ENCODE measurements at places on chromosomes 7 and 10.

DNA sequence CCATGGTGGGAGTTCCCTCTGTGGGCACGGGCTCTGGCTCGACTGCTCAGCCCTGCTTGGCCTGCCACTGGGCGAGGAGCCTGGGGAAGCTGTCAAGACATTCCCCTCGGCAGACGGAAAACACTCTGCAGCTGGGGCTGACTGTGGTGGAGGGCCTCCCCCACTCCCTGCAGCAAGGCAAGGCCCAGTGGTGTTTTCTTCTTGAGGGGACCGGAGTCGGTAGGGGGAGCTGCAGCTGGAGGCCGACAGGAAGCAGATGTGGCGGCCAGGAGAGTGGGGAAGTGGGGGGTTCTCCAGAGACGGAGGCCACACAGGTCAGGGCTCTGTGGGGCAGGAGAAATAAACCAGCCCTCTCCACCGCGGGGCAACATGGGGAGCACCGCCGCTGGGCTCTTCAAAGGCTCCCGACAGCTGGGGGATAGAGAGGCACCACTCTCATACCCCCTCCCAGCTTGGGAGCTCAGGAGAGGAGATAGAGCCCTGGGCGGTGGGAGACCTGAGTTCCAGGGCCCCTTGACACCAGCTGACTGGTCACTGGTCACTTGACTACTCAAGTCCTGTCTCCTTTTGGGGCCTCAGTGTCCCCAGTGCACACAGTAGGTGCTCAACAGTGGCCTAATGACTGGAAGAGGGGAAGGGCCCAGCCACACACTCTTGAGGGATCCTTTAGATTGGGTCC, 43.4 kb downstream of the PPIF start:
- no peak for DNase-seq

DNA sequence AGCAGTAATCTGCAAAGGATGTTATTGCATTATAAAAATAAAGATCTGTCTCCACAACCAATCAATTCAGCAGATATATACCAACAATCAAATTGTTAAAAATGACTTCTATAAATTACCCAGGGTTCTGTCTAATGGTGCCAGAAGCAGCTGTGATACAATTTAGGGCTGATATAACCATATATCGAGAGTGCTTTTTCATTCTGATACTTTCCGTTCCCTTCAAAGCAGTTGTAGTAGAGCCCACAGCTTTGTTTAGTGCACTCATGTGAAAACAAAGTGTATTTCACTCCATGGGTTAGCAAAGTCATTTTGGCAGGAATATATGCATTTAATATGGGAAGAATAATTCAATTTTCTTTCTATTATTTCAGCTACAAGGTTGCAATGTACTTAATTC, 83.1 kb upstream of the CHCHD3 start:
- DNase-seq = no peak

DNA sequence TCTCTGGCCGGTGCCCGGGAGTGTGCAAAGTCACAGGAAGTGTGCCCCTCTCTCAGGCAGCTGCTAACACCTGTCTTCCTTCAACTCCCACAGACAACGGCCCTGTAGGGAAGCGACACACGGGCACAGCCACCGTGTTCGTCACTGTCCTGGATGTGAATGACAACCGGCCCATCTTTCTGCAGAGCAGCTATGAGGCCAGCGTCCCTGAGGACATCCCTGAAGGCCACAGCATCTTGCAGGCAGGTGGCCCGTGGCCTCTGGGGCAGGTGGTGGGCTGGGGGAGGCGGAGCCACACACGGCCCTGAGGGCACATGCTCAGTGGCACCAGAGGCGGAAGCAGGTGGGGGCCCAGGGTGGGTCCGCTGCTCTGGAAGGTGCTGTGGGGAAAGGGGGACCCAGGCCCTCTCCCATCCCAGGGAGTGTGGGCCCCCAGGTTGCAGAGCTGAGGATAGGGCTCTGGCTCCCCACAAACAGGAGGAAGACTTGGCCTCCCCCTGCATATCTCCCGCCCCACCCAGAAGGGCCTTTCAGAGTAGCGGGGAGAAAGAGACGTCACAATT, 6.9 kb downstream of the C10orf105 start:
- DNase-seq = no peak

- DNase-seq = no peak
These were observed 280.2 kb downstream of the GRID1 start for GRCh38 chr10:86086418-86086817.

DNA sequence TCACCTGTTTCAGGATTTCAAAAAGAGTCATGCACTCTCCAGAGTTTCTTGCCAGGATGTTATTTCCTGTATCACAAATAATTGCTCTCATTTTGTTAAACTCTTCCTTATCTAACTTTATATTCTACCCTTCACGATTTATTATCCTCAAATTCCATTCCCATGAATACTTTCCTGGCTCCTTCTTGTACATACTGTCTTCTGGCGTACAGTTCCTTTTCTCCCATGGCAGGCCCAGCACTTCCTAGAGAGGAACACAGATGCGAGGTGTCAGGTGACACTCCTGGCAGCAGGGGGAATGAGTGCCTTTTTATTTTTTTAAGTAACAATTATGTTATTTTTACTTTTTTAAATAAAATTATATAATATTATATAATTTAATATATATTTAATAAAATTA, 411.9 kb downstream of the TFEC start:
- DNase-seq = no peak

DNA sequence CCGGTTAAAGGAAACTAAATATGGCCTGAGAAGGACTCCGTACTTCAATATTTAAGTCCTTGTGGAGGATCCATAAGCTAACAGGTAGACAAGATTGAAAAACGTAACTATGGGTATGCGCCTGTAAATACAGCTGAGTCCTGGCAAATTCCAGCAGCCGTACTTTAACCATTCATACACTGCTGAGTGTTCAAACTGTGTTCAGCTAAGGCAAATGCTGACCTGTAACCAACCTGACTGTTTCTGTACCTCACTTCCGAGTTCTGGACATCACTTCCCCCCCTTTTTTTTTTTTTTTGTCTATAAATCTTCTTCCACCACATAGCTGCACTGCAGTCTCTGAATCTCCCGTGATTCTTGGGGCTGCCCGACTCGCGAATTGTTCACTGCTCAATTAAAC, 69.1 kb downstream of the SRPK2 start:
- no peak for DNase-seq

DNA sequence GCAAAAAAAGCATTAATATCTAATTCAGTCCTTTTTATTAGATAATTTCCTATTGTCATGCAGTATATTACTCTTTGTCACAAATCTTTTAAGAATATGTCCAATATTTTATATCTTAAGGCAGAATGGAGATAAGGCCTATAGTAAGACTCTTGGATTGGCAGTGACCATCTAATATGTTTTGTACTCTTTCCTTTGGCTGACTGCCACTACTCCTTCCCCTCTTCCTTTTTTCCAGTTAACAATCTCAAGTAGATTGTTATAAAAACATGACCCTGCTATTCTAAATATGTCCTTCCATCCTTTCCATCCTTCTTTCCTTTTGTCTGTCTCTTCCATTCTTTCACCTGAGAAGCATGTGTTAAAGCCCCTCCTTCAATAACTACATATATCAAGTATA, 92.8 kb upstream of the TMEM168 start:
- DNase-seq = no peak

GRCh38 chr10:99781734-99782429, 558 bp upstream of the ABCC2 start:
- DNase-seq = no peak

DNA sequence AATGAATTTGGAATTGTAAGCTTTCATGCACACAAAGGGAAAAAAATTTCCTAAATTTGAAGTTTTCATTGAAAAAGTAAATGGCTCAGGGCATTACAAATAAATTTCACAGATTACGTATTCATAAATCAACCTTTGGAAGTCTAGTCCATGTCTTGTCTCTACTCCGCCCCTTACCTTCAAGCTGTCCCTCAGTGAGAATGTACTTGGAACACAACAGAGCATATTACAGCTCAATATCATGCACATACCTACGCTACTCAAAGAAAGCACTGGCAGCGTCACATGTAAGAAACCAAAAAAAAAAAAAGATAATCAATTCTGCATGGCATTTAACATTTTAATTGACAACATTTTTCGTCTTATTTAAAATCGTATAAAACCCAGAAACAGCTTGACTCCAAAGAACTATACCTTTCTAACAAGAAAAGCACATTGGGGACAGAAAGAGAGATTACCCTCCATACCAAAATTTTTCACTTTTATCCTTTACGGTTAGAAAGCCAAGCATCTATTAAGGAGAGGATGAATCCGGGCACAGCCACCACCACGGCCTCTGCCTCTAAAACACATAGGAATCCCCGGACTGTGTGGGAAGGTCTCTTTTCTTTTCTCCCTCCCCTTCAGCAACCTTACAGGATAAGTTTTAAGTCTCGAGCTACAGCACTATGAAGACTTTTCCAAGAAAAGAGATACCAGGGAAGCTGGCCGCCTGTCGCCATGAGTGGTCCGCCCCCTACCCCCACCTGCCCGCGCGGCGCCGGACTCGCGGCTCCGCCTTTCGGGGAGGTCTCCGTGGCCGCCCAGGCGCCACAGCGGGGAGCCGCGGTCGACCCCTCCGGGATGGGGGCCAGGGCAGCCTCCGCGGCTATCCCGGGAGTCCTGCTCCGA, 1.1 kb downstream of the JMJD1C start:
- DNase-seq = peak; percentile 1

DNA sequence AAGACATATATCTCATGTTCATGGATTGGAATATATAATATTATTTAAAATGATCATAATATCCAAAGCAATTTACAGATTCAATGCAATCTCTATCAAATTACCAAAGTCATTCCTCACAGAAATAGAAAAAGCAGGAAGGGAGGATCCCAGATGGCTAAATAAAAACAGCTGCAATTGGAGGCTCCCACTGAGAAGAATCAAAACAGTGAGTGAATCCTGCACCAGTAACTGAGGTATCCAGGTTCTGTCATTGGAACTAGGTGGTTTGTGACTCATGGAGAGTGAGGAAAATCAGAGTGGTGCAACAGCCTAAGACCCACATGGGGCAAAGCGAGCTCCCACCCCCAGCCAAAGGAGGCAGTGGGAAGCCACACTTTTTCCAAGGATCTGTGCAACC, 128.4 kb downstream of the MTERF1 start:
- DNase-seq = no peak

DNA sequence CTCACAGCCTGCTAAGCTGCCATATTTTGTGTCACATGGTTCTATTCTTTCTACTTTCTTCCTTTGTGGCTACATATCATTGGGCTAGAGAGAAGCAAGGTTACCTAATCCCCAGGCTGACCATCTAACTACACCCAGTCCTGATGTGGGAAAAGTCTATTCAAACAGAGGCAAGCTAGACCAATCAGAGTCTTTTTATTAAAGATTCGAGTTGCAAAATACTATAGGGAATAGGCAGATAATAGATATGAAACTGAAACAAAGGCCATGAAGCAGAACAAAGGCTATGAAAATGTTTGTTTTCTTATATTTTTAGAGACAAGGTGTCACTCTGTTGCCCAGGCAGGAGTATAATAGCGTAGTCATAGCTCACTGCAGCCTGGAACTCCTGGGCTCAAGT, 36.7 kb downstream of the MTERF1 start:
- DNase-seq = no peak

- DNase-seq = no peak
These were observed 8.8 kb upstream of the AFAP1L2 start for GRCh38 chr10:114412907-114413797.

GRCh38 chr10:118256825-118257570, 85.1 kb downstream of the FAM204A start:
- no peak for DNase-seq

GRCh38 chr7:107559864-107560263, 3.9 kb downstream of the COG5 start:
- DNase-seq = no peak

DNA sequence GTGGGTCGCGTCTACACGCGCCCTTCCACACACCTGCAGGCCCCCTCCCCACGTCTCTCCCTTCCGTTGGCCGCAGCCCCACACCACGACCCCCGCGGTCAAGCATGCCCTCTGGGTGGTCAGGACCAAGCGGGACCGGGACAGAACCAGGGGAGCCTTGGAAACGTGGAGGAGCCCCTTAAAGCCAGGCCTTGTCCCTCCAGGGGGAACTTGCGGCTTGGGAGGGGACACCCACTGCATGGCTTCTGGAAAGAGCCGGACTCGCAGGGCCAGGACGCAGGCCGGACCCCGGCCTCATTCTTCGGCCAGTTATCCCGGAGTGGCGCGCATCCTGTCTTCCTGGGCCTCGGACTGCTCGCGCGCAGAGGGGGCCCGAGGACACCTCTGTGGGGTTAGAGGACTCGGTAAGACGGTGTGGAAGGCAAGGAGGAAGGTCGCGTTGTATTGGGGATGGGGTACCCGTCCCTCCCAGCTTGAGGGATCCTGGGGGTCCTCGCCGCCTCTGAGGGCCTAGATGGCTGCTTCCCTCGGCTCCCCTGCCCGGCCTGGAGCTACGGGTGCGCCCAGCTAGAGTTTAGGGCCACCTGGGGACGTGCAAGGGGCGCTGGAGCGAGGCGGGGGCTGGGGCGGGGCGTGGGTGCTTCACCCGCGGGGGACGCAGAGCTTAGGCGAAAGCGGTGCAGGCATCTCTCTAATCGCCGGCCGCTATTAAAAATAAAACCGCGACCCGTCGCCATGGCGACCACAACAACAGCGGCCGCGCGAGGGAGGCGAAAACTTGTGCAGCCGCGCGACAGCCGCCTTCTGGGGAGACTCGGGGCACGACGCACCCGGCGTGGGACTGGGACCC, 1.8 kb upstream of the PDGFA start:
- no peak for DNase-seq

DNA sequence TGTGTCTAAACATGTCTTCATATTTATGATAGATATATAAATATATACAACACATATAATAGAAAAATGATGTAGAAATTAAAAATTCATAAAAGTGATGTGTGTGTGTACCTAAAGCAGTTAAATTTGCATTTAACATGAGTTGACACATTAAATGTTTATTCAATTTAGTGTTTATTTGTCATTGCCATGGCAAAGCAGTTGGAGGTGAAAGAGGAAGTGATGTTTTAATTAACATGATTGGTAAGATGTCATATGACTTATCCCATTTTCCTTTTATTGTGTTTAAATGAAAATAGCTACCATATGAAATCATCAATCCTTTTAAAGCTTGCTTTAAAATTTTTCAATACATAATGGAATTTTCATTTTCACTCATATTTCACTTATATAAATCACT, 452.6 kb downstream of the SUGCT start:
- DNase-seq = no peak

DNA sequence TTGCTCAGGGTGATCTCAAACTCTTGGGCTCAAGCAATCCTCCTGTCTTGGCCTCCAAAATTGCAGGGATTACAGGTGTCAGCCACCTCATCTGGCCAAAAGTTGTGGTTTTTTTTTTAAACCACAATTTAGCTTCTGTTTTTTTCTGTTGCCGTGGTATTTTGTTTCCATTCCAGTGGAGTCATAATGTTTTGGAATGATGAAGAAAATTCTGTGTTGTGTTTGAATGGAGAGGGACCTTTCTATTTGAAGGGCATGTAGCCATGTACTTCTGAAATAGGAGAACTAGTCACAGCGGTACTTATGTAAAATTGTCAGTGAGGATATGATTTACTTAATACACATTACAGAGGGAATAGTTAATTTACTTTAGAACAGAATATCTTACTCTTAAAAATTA, 201.3 kb downstream of the ARL4A start:
- DNase-seq = no peak

- no peak for DNase-seq
These were observed 8.1 kb downstream of the STK32C start for GRCh38 chr10:132299371-132300336.

- DNase-seq = no peak
These were observed 2.4 kb downstream of the ARMC10 start for GRCh38 chr7:103077318-103077717.
